ENCODE measurements at places on chromosomes 3 and 15.

GRCh38 chr15:61421470-61421869 is 192.4 kb upstream of the RORA start:
- no peak for DNase-seq

DNA sequence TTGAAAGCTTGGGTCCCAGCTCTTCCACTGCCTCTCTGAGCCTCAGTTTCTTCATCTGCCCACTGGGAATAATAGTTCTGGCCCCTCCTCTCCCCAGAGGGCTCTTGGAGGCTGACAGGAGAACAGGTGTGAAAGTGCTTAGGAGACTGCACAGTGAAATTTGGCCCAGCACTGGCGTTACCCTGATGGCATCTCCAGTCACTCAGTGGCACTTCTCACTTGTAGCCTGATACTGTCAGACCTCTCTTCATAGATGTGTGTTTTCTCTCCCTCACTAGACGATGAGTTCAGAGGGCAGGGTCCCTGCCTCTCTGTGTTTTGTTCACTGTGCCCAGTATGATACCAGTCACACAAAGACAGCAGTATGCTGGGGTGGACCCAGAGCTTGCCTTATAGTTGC is 22.2 kb upstream of the IGDCC3 start:
- no peak for DNase-seq

DNA sequence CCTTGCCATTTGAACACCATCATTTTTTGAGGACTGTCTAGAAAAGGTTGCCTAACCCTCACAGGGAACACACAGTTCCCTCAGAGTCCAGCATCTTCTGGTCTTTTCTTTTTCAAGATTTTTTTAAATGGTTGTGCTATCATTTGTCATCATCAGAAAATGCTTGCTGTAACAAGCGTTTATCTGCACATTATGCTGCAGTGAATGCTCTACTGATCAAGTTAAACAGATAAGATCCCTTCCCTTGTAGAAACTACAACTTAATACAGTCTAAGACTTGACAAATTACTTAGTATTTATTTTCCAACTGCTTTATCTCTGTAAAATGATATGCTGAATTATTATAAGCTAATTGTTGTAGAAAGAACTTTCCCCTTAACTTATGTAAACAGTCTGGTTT is 11.9 kb upstream of the ALPK3 start:
- no peak for DNase-seq

GRCh38 chr15:68631601-68632051 is 52.8 kb downstream of the CORO2B start:
- DNase-seq, result peak; percentile 80

GRCh38 chr3:49805367-49805782 is 2.3 kb downstream of the INKA1 start:
- peak; percentile 58 for DNase-seq

- DNase-seq, result no peak
These were observed 190.7 kb upstream of the MCTP2 start for GRCh38 chr15:94040541-94041248.

GRCh38 chr3:104263477-104263876 is 1103.2 kb upstream of the ALCAM start:
- no peak for DNase-seq

DNA sequence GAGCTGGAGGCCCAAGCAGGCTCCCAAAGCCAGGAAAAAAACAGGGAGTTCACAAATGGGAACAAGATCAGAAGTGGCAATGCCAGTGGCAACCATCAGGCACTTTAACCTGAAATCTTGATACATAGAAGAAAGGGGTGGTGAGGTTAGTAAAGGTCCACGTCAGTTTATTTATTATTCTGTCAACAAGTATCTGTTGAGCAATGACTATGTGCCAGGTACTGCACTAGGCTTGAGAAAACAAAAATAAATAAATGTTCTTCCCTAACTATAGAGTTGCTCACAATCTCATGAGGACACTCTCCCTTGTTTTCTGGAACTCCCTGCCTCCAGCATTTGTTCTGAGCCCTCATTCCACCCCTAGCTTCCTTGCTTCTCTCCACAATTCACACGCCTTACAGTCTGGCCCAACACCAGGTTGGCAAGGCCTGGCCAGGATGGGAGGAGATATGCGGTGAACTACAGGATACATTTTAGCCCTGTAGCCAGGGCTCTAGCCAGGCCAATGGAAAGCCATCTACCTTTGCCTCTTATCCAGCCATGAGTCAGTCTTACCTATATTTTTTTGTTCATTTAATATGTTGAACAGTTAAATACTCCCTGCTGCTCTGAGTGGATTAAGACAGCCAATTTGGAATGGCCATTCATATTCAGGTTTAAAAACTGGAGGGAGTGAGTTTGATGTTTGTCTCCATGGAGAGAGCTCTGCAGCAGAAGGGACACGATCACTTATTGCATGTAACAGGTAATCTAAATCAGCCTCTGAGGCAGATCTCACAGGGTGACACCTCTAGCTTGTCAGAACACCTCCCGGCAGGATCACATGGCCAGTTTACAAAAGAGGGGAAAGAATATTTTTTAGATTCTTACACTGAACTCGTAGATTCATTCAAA is 161.9 kb upstream of the ATP11B start:
- no peak for DNase-seq

- no peak for DNase-seq
These were observed 101.6 kb downstream of the TMEM266 start for GRCh38 chr15:76161153-76162035.

GRCh38 chr3:135349254-135349948 is 554.3 kb downstream of the EPHB1 start:
- no peak for DNase-seq

GRCh38 chr3:138367911-138368310 is 19.5 kb downstream of the MRAS start:
- peak; percentile 74 for DNase-seq

GRCh38 chr15:95901271-95901670 is 429.2 kb upstream of the NR2F2 start:
- no peak for DNase-seq

DNA sequence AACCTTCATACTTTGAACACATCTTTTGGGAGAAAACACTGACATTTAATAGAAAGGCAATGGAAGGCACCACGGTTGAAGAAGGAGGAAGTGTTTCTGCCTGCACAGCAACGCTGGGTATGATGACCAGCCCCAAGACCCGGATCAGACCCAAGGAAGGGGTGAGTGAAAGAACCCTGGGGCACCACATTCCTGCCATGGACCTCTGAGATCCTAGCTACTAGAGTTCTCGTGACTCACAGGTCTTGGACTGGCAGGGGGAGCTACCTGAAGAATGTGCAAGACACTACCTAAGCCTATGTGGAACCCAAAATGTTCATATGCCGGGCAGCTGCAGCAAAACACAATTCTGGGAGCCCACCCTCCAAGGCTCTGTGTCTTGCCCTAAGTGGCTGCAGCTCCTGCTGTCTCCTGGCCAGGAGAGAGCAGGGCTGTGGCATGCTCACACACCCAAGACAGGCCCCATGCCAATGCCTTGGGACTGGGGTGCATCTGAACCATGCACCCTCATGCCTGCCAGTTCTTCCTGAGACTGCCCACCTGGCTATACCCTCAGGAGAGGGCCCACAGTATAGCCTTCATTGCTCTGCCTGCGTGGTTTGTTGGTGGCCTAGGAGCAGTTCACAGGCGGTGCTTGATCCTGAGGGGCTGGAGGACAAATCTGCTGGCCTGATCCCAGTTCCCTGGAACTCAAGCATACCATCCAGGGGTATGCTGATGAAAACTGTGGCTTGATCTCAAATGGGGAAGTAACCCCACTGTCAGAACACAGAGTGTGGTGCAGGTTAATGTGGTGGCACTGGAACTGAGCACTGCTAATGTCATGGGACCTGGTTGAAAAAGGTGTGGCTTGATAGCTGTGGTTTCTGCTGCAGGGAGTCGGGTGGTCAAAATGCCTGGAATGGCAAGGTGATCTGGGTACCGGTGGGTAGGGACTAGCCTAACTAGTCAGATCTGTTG is 353.3 kb upstream of the ARHGEF26 start:
- no peak for DNase-seq

DNA sequence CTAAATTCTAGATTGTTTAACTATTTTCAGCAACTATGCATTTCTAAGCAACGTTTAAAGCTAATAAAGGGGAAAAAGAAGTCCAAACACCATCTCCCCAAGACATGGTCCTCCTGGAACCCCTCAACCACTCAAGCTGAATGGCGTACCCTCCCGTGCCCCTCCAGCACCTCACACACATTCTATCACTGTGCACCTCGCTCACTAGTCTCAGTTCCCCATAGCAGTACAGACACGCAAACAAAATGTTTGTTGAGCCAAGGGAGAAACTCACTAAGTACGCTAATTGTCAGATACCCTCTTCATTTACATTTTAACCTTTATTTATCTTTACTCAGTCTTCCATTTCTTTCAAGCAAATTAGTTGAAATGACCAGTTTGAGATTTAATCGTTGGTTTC is 48.8 kb downstream of the ACAP2 start:
- no peak for DNase-seq

DNA sequence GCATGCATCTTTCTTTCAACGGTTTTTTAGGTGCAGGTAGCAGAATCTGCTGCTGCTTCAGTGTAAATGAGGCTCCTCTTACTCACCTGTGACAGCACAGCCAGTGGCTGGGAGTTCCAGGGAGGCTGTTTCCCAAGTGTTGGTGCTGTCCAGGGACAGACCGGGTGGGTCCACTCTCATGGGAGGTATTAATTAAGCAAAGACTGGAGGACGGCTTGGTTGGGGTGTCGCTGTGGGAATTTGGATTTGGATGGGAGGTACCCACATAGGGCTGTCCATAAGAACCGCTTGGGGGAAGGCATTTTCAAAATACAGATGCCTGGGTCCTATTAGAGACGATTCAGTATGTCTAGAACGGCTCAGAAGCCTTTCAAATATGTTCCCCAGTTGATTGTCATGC is 42.9 kb downstream of the SV2B start:
- DNase-seq, result no peak

DNA sequence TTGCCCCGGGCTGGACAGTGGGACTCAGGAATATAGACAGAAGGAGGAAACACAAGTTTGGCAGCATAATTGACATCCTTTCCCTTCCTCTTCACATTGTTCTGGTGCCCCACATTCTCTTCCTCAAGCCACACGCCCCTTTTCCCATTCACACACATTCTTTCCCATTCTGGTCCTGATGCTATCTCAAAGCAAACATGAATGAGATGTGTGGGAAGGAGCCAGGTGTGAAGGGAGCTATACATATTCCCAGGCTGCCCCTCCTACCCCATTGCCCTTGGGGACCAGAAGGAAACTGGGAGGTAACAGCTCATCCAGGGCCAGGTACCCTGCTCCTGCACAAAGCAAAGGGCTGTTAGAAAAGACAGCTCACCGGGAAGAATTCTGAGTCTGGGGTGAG is 23.4 kb upstream of the CLK3 start:
- DNase-seq, result no peak

DNA sequence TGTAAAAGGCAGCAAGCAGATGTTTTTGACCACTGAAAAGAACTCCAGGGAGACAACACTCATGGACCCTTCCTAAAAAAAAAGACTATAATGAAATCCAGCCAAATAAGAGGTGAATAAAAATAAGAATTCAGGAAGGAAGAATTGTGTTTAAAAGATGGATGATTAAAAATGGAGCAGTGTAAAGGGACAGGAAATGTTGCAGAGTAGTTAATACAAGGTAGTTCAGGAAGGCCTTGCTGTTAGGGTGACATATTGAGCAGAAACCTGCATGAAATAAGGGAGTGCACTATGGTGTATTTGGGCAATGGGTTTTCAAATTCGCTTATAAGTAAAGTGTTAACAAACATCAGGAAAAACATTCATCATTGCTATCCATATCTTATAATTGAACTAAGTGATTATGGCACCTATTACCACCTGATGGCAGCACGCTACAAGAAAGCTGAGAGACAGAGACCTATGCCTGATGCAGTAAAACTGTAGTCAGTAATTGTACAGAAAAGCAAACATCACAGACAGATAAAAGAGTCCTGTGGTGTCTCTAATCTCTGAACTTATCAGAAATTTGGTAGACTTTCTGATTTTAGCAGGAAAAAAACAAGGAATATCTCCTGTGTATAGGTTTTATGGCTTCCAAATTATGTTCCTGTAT is 5.8 kb upstream of the DBR1 start:
- DNase-seq, result no peak

DNA sequence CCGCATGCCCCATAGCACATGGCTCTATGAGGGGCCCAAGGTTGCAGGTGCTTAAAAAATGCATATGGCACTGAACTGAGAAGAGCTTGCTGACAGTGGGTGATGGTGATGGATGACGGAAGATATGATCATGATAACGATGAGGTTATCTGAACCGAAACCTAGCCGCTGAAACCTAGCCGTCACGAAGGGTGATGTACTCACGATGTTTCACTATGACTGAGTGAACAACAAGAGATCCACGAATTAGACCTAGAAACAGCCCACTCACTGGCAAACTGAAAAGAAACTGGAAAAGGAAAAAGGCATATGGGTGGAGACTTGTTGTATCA is 57.6 kb upstream of the BCL6 start:
- no peak for DNase-seq

DNA sequence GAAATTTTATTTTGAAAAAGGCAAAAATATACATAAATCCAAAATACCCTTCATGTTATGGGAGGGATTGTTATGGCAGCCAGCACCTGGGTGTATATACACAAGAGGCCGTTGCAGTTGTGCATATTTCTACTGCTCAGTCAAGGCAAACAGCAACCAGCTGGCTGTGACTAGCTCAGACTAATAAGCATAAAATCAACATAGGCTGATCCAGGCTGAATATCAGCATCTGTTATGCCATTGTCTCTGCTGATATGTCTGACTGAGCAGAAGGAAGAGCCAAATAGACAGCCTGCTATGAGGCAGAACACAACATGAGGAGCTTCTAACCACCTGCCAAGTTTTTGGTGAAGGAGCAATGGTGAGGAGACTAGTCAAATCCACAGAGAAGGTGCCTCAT is 457.5 kb upstream of the ALCAM start:
- no peak for DNase-seq

GRCh38 chr3:43707266-43707665 is 16.5 kb downstream of the ABHD5 start:
- no peak for DNase-seq

DNA sequence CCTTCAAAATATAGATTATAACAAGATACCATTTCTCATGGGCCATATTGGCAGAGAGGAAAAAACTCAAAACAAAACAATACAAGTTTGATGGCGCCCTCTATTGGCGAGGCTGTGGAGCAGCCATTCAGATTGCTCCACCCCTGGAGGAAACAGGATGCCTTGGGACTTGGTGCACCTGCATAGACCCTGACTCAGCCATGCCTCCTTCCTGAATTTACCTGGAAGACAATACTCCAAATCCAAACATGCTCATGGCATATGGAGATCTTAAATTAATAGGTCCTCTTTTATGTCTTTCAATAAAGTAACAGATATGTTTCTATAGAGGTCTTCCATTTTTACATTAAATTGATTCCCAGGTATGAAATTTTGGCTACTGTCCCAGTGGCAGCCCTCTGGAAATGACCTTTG is 90.0 kb downstream of the APBA2 start:
- DNase-seq, result peak; percentile 19

GRCh38 chr15:33132722-33133345 is 61.7 kb downstream of the FMN1 start:
- DNase-seq, result no peak
